Activated CD4-positive, CD25-positive, alpha-beta regulatory T cell treated with anti-CD3 and anti-CD28 coated beads, Interleukin-2, amount 50 U/mL, for 72 hours (primary cell): ENCODE measurements at places on chromosomes 11 and 22.

DNA sequence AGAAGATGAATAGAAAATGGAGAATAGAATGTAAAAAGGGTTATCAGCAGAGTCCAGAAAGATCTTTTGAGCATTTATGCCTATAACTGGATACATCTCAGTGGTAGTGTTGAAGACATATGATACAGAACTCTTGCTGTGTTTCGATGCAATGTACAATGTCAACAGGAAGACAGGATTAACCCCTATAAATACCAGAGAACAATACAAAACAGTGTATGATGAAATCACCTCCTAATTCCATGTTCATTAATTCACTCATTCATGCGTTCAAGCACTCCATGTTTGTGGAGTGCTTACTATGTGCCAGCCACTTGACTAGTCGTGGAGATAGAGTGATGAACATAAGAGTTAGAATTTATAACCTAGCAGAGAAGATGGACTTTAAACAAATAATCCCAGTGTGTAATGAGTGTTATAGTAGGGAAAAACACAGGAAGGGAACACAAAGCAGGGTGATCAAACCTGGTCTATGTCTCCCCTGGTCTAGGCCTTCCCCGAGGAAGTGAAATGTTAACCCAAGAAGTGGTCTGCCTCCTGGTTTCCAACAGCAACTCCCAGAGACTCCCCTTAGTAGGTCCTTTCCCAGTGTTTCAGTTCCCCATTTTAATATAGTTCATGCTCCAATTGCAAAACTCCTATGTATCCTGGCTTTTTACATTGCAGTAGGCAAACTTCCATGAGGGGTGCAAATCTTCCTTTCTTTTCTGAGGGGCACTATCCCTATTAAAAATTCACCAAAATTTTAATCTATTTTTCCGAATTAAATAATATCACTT lies 9.1 kb upstream of the SESN3 start:
- DNase-seq: no peak

GRCh38 chr22:22037740-22038139 lies 55.2 kb upstream of the TOP3B start:
- DNase-seq: no peak

DNA sequence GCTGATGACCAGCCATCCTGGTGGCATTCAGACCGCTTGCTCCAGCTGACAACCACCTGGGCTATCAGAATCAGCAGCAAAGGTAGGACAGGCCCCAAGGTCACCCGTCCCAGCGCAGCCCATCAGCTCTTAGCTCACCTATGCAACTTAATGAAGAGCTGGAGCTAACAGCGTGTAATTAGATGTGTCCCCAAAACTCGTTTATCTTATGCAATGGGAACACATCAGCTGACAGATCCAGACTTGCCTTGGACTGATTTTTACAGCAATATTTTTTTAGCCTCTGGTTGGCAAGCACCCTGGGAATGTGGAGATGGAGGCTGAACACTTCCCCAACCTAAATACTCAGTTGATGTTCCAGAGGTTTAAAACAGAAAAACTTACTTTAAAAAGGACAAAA lies 76.0 kb downstream of the PACSIN2 start:
- no peak for DNase-seq

- DNase-seq: no peak
Observed at GRCh38 chr22:19942157-19943081, 801 bp upstream of the TXNRD2 start.

DNA sequence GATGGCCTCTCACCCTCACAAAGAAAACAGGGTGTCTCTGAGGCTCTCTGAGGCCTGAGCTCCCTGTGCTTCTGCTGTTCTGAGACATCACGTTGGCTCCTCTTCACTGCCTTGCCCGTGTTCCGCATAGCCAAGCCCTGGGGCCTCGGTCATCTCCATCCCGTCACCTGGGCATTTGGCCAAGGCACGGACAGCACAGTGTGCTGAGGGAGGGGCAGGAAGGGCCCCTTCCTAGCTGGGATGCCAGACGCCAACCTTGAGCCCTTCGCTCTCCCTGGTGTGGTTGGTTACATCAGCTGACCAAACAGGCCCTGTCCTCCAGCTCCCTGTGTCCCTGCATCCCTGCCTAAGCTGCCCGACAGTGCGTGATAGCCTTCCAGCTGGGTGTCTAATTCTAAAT lies 25.9 kb downstream of the MOV10L1 start:
- DNase-seq: no peak

- DNase-seq: no peak
Observed at GRCh38 chr11:126079621-126080124, 17.0 kb upstream of the CDON start.
